Natural killer cell (primary cell): ENCODE measurements at places on chromosomes 7 and 10.
A peak's percentile ranks its signal among the peaks of the same experiment; 100 is the strongest.

DNA sequence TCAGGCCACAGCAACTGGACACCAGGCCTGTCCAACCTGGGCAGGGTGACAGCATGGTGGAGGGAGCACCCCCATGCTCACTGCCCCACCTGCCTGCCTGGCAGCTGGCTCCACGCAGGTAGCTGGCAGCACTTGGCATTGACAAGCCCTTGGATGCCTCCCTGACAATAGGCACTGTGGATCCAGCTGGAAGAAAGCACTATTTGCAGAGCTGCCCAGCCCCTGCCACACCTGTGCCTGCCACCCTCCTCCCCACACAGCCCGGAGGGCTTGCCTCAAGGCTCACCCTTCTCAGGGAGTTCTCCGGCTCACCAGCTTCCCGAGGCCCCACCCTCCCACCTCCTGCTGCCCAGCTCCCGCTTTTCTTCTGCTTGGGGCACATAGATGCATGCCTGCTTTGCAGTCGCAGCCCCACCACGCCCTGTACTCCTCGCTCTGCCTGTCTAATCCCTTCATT lies 160.1 kb downstream of the NEURL1 start:
- no peaks in the 10 kb centered on the region for H3K27me3 ChIP-seq
- no peak overlapping the region for H3K27ac ChIP-seq
- no peaks in the 10 kb centered on the region for H3K4me1 ChIP-seq
- no peaks in the 10 kb centered on the region for H3K36me3 ChIP-seq
- DNase-seq = no peak

DNA sequence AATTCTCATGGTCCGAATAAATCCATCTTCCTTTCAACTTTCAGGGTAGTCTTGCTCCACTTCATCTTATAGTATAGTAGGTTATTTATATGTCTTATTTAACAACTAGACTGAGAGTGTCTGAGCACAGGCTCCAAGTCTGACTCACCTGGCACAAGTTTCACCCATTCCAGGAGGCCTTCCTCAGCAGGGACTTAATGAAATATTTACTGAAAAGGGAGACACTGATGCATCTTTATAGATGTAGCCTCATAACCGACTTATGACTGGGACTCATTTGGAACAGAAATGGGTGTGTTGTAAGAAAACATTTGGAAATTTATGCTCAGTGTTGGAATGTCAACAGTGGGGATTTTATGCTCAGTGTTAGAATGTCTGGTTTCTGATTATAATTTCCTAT lies 59.9 kb downstream of the CH25H start:
- no peak overlapping the region for H3K27ac ChIP-seq
- H3K27me3 ChIP-seq = peaks cover 3% of the 10 kb centered on the region
- H3K4me3 ChIP-seq = no peak overlapping the region
- no peak for DNase-seq
- H3K4me1 ChIP-seq = no peaks in the 10 kb centered on the region

DNA sequence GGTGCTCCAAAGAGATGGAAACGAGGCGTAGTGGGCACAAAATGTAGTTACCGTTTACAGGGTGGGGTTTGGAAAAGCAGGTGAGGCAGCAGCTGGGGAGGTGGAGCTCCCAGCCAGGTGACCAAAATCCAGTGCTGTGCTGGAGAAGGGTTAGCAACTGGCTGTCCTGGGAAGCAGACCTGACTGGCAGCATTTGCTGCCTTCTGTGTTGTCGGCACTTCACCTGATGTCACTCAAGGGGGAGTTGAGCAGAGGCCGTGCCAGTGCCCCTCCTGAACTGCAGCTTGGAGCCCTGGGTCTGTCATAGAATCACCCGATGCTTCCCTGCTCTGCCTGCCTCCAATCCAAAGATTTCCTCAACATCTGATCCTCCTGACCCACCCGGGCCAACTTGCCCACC lies 12.8 kb downstream of the GCK start:
- H3K36me3 ChIP-seq = no peaks in the 10 kb centered on the region
- H3K27me3 ChIP-seq = no peaks in the 10 kb centered on the region
- no peak for DNase-seq
- H3K4me3 ChIP-seq = no peak overlapping the region
- H3K4me1 ChIP-seq = no peaks in the 10 kb centered on the region
- H3K27ac ChIP-seq = no peak overlapping the region

GRCh38 chr10:62742536-62743061 lies 61.9 kb upstream of the ADO start:
- no peak for DNase-seq
- no peak overlapping the region for H3K27ac ChIP-seq
- no peak overlapping the region for H3K4me3 ChIP-seq
- H3K27me3 ChIP-seq = no peaks in the 10 kb centered on the region
- no peaks in the 10 kb centered on the region for H3K36me3 ChIP-seq
- peaks cover 6% of the 10 kb centered on the region for H3K4me1 ChIP-seq

GRCh38 chr10:110850099-110850498 lies 21.6 kb upstream of the PDCD4 start:
- H3K27ac ChIP-seq = peak overlapping the region; percentile 36
- DNase-seq = no peak
- H3K4me3 ChIP-seq = no peak overlapping the region
- H3K36me3 ChIP-seq = no peaks in the 10 kb centered on the region
- no peaks in the 10 kb centered on the region for H3K27me3 ChIP-seq

DNA sequence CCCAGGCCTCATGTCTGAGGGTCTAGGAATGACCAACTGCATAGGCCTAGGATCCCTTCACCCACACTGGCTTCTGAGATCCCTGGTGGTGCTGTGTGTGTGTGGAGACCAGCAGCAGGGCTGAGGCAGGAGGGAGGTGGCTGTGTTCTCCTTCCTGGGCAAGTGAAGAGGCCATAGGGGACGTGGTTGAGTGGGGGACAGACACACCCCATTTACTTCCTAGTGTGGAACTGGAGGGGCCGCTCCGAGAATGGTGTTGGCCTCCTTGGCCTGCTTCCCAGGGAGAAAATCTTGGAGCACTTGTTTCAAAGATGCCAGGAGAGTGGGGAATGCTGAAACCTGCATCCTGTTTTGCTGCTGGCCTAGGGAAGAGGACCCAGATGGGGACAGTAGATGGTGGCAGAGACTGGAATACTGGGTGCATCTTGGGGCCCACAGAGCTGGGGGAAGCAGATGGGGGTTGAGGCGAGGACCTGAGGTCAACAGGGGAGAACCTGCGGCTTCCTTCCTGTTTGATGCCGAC lies 19.1 kb downstream of the UBTD1 start:
- H3K4me3 ChIP-seq = no peak overlapping the region
- H3K4me1 ChIP-seq = no peaks in the 10 kb centered on the region
- H3K27me3 ChIP-seq = no peaks in the 10 kb centered on the region
- H3K27ac ChIP-seq = no peak overlapping the region
- DNase-seq = no peak

DNA sequence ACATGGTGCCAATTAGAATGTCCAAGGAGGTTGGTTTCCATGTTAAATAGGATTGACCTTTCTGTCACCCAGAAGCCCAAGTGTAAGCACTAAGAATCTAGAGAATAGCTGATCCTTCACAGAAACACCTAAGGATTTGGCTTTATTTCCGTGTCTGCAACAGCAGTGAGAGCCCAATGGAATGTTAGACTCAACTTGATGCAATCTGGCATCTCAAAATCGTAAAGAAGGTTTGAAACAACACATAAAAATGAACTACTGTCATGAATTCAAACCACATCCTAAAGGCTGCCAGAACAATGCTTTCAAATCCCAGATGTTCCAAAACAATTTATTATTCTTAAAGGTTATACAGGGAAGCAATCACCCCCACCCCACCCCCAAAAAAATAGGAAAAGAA lies 18.6 kb downstream of the PPP1R3C start:
- no peaks in the 10 kb centered on the region for H3K4me1 ChIP-seq
- no peaks in the 10 kb centered on the region for H3K27me3 ChIP-seq
- no peak for DNase-seq
- H3K27ac ChIP-seq = no peak overlapping the region
- H3K36me3 ChIP-seq = no peaks in the 10 kb centered on the region
- no peak overlapping the region for H3K4me3 ChIP-seq

DNA sequence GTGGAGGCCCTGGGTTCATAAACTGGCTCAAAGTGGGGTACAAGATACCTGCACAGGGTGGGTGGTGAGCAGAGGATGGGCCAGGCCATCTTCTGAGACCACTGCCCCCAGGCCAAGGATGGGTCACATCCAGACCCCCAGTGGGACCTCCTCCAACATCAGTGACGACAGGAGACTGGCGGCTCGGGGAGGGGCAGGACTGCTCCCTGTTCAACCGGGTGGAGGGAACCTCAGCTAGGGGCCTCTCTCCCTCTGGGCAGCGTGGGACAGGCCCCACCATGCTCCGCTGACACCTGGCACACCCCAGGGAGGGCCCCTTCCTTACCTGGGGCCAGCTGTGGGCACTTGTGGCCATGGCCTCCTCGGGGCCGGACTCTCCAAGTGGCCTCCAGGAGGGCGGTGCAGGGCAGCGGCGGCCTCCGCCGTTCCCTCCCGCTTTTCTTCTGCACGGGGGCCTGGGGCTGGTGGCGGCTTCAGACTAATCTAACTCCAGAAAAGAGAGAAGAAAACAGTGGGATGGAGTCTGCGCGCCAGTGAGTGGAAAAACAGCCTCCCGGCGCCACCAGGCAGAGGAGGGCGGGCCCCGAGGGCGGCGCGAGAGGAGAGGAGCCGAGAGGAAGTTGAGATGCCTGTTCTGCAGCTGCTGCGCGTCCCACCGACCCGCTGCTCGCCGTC lies at the start of gene CALHM2:
Gene CALHM2 (minus strand): TSS at position 540 of the 675 bp plus-strand sequence. CDS start 2,429 bp downstream, outside the sequence.
- H3K27me3 ChIP-seq = no peaks in the 10 kb centered on the region
- H3K36me3 ChIP-seq = peaks cover 25% of the 10 kb centered on the region
- H3K27ac ChIP-seq = peak within 1 kb of the TSS; percentile 65
- peak; percentile 41 for DNase-seq

GRCh38 chr7:105776068-105776790 lies 100.2 kb downstream of the ATXN7L1 start:
- H3K4me1 ChIP-seq = no peaks in the 10 kb centered on the region
- no peaks in the 10 kb centered on the region for H3K27me3 ChIP-seq
- no peak overlapping the region for H3K27ac ChIP-seq
- H3K4me3 ChIP-seq = no peak overlapping the region

GRCh38 chr7:15678653-15679052 lies 7.8 kb downstream of the MEOX2 start:
- no peaks in the 10 kb centered on the region for H3K36me3 ChIP-seq
- H3K27ac ChIP-seq = no peak overlapping the region
- DNase-seq = no peak
- no peaks in the 10 kb centered on the region for H3K4me1 ChIP-seq

GRCh38 chr10:47264797-47265281 lies 35.2 kb upstream of the GDF10 start:
- DNase-seq = no peak
- no peak overlapping the region for H3K27ac ChIP-seq
- H3K4me3 ChIP-seq = no peak overlapping the region
- H3K4me1 ChIP-seq = peaks cover 19% of the 10 kb centered on the region
- no peaks in the 10 kb centered on the region for H3K27me3 ChIP-seq

DNA sequence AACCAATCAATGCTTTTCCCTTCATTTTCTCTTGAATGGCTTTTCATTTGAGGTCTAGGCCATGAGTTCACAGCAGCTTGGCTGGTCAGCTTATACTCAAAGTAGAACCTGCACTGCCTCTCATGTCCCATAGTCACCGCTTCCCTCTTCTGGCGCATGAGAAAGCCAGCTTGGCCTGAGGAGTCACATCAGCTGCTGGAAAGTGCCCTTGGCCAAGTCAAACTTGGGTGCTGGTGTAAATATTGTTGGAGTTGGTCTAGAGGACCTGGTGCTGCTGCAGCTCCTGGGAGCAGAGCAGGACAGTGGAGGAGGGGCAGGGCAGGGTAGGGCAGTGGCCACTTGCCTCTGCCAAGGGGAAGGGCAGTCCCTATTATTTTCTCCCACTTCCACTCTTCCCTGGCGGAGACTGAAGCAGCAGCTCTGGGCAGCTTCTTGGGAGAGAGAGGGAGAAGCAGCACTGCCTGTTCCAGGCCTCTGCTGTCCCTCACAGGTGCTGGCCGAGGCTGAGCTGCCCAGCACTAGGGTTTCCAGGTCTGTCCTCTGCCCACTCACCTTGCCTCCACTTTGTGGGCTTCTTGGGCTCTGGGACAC lies 12.8 kb downstream of the UBE2D4 start:
- DNase-seq = no peak
- no peaks in the 10 kb centered on the region for H3K4me1 ChIP-seq
- no peak overlapping the region for H3K27ac ChIP-seq
- H3K4me3 ChIP-seq = no peak overlapping the region
- no peaks in the 10 kb centered on the region for H3K27me3 ChIP-seq

DNA sequence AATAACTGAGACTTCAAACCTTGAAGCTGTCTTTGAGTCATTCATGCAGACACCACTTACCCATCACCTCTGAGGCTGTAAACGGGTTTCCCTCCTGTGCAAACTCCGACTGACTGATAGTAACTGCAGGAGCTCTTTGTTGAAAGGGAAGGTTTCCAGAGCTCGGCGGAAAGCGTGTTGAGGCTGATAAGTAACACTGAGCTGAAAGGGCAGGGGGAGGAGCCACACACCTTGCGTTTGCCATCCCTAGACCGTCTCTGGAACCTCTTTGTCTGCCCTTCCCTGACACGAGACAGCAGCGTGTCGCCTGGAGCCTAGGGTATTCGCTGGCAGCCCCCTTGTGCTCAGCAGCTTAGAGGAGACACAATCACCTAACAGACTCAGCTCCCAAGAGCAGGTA lies 134.0 kb downstream of the PAXIP1 start:
- no peak overlapping the region for H3K27ac ChIP-seq
- no peaks in the 10 kb centered on the region for H3K36me3 ChIP-seq
- DNase-seq = no peak
- H3K4me3 ChIP-seq = no peak overlapping the region
- H3K4me1 ChIP-seq = no peaks in the 10 kb centered on the region

DNA sequence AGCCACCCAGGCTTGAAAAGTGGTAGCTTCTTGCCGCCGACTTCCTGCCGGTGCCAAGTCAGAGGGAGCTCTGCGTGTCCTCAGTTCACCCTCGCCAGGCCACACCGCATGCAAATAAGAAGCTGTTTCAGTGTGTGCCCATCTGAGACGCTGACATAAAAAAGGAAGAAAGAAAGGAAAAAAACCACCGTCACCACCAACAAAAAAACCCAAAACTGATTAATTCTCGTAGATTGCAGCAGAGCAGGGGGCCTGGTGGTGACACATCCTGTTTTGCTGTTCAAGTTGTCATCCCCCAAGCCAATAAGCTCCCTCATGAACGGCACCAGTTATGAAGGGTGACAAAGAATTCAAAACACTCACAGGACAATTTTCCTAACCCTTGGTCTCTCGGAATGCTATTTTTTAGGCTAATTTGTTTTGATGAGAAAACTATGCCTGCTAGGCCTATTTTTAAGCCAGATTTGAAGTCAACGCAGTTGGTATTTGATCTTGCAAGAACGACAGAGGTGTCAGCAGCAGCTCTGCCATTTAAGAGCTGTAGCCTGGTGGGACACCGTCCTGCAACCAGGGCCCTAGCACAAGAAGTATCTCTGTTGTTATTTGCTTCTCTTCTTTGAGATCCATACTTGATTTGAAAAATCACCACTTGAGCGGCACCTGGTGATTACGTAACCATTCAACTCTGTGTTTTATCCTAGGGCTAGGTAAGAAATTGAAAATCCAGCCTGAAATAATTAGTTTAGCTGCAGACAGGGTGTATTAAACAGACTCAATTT lies 145.6 kb downstream of the PFKFB3 start:
- peak; percentile 95 for DNase-seq
- H3K27me3 ChIP-seq = no peaks in the 10 kb centered on the region
- peak overlapping the region; percentile 78 for H3K27ac ChIP-seq
- peaks cover 23% of the 10 kb centered on the region for H3K4me1 ChIP-seq
- no peaks in the 10 kb centered on the region for H3K36me3 ChIP-seq

GRCh38 chr7:65953890-65954450 lies 28.0 kb downstream of the GUSB start:
- H3K4me1 ChIP-seq = no peaks in the 10 kb centered on the region
- peaks cover 12% of the 10 kb centered on the region for H3K36me3 ChIP-seq
- H3K27ac ChIP-seq = no peak overlapping the region
- no peak for DNase-seq
- H3K27me3 ChIP-seq = no peaks in the 10 kb centered on the region
- H3K4me3 ChIP-seq = no peak overlapping the region
